ENCODE measurements at places on chromosomes 13 and 19.

GRCh38 chr19:408902-409515 lies at the start of gene C2CD4C:
C2CD4C (minus strand) TSS chr19:409147; CDS start chr19:408361, 786 bp downstream.
- DNase-seq = peak; percentile 56

DNA sequence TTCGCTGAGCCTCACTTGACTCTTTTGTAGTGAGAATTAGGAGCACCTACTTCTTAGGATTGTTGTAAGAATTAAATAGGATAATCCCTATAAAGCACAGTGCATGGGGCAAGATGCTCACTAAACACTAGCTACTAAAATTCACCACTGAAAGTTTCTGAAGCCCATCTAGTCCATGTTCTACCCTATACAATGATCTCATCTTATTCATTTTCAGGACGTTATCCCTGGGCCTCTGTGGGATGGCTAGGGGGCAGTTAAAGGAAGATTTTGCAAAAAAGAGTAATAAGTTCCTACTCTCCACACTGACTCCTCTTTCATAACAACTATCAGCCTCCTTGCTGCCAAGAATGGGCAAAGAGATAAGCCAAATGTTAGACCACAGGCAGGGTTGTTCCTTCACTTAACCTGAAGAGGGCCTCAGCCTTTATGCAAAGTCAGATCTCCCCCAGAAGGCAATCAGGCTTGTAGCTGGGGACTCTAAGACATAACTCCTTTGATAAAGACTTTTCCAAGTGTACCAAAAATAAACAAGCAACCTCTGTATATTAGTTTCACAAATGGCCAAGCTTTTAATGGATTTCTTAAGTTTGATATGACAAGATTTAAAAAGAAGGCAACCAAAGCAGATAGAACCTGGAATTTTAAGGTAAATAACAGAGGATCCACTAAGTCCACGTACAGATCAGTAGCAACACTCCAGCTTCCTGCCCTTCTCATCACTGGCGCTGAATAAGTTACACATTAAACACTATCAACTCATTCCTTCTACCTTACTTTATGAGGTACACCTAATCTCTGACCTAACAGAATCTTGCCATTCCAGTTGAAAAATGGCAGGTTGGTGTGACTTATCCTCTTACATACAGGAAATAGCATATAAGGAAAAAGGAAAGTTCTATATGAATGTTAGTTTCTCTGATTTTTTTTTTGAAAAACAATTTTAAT lies 44.4 kb downstream of the ELF1 start:
- DNase-seq = peak; percentile 51

GRCh38 chr13:21033856-21034602 lies 27.4 kb downstream of the LATS2 start:
- peak; percentile 80 for DNase-seq

DNA sequence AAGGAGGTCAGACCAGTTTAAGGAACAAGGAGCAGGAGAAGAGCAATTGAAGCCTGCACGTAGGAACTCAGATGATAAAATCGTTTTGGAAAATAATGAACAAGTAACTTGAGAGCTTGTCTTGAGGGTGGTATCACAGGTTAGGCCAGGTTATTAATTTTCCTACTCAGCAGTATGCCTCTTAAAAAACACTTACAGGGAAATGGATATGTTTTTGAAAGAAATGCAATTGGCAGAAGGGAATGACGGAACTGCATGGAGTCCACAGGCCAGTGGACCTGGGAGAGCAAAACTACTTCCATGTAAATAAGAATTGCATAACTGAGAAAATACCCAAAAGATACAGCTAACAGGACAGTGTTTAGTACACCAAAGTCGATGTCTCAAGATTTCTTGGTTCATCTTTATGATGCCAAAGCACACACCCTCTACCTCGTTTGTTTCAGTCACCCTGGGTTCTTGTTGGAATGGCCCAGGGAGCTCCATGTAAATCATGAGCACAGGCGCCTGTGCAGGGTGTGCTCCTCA lies 35.2 kb downstream of the MBNL2 start:
- no peak for DNase-seq

- DNase-seq = peak; percentile 98
These were observed 15.8 kb upstream of the ZNF43 start for GRCh38 chr19:21851596-21852345.

- no peak for DNase-seq
These were observed 34.1 kb downstream of the RGCC start for GRCh38 chr13:41491436-41491835.

- peak; percentile 25 for DNase-seq
These were observed 1.2 kb upstream of the NUMBL start for GRCh38 chr19:40691421-40692211.

DNA sequence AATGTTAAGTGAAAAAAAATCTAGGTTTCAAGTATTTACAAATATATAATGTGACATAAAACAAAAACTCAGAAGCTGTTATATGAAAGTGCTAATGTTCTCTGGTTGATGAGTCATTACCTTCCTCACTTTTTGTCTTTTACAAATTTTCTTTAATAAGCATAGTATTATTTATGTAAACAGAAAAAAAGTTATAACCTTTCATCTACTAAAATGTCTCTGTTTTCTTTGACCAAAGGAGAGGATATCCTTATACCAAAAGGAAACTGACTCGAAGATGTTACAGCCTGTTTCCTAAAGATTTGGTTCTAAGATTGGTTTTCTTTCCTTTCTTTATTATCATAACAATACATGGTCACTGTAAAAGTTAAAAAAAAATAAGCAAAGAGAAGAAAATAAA lies 38.0 kb downstream of the RCBTB2 start:
- no peak for DNase-seq

DNA sequence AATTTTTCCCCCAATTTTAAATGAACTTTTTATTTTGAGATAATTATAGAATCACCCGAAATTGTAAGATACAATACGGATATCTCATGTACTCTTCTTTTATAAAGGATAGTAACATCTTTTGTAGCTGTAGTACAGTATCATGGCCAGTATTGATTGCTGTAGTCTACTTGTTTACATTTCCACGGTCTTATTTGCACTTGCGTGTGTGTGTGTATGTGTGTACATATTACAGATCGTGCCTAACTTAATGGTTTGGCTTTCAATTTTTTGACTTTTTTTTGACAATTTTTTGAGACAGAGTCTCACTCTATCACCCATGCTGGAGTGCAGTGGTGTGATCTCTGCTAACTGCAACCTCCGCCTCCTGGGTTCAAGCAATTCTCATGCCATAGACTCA lies 6.7 kb downstream of the PAN3 start:
- no peak for DNase-seq
